Muscle of arm (tissue), 14 donors: ENCODE measurements at places on chromosomes 6 and 20. TPM values are rescaled to one million over a fixed set of nuclear protein-coding genes. Genes with fewer than 3 reads are reported as not detected.

APOBEC2 gene
- polyA plus RNA-seq = 534 TPM

MAFB gene
- polyA plus RNA-seq = 9.9 TPM

GABRR2 gene
- 0.41 TPM for polyA plus RNA-seq

MACROD2 gene
- 4.0 TPM for polyA plus RNA-seq

MRAP2 gene
- polyA plus RNA-seq = 28.7 TPM

SNAP25 gene
- 6.4 TPM for polyA plus RNA-seq

FOXC1 gene
- 4.9 TPM for polyA plus RNA-seq

EEF1E1 gene
- polyA plus RNA-seq = 22.8 TPM

SRF gene
- 53.3 TPM for polyA plus RNA-seq

PNLDC1 gene
- 0.30 TPM for polyA plus RNA-seq

GGT7 gene
- polyA plus RNA-seq = 20.7 TPM

HLA-G gene
- 5.0 TPM for polyA plus RNA-seq

ME1 gene
- 1.9 TPM for polyA plus RNA-seq

RAE1 gene
- polyA plus RNA-seq = 28.3 TPM

RGL2 gene
- 81.3 TPM for polyA plus RNA-seq

ZBTB46 gene
- polyA plus RNA-seq = not detected

METTL24 gene
- polyA plus RNA-seq = not detected

ADAM33 gene
- 62.3 TPM for polyA plus RNA-seq

TAGAP gene
- polyA plus RNA-seq = 3.0 TPM

COL9A1 gene
- 7.2 TPM for polyA plus RNA-seq

TGM3 gene
- polyA plus RNA-seq = 0.37 TPM

GABRR1 gene
- polyA plus RNA-seq = 0.90 TPM

IBTK gene
- 30.2 TPM for polyA plus RNA-seq

OOEP gene
- polyA plus RNA-seq = not detected

CST1 gene
- polyA plus RNA-seq = not detected

C4A gene
- not detected for polyA plus RNA-seq

KHDC1L gene
- polyA plus RNA-seq = 0.42 TPM

GHRH gene
- not detected for polyA plus RNA-seq

F13A1 gene
- polyA plus RNA-seq = 50.0 TPM

IL17A gene
- not detected for polyA plus RNA-seq
